Activated CD4-positive, alpha-beta T cell treated with anti-CD3 and anti-CD28 coated beads for 24 hours (primary cell): ENCODE measurements at places on chromosomes 4 and X.

GRCh38 chrX:19846995-19847790 lies 40.2 kb downstream of the SH3KBP1 start:
- no peak for DNase-seq

DNA sequence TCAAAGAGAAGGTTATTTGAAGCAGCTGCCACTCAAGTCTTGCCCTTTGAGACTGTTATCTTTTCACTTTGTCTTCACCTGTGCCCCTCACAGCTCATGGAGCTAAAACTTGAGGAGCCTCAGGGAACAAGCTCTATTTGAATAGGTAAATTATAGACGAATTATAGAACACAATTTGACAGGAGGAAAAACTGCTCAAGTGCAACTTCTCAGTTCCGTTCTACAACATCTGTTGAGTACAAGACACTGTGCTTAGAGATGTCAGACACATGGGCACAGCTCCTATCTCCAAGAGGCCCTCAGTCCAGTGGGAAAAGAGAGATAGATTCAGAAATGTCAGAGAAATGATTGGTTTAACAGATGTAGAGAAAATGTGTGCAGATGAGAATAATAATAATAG lies 5.1 kb downstream of the PPP1R2C start:
- no peak for DNase-seq

GRCh38 chr4:138097912-138098600 lies 144.1 kb downstream of the SLC7A11 start:
- DNase-seq = no peak

- DNase-seq = no peak
Measured at GRCh38 chr4:101031971-101032370, 315.4 kb downstream of the PPP3CA start.

GRCh38 chr4:4912155-4912554 lies 52.7 kb downstream of the MSX1 start:
- DNase-seq = no peak

DNA sequence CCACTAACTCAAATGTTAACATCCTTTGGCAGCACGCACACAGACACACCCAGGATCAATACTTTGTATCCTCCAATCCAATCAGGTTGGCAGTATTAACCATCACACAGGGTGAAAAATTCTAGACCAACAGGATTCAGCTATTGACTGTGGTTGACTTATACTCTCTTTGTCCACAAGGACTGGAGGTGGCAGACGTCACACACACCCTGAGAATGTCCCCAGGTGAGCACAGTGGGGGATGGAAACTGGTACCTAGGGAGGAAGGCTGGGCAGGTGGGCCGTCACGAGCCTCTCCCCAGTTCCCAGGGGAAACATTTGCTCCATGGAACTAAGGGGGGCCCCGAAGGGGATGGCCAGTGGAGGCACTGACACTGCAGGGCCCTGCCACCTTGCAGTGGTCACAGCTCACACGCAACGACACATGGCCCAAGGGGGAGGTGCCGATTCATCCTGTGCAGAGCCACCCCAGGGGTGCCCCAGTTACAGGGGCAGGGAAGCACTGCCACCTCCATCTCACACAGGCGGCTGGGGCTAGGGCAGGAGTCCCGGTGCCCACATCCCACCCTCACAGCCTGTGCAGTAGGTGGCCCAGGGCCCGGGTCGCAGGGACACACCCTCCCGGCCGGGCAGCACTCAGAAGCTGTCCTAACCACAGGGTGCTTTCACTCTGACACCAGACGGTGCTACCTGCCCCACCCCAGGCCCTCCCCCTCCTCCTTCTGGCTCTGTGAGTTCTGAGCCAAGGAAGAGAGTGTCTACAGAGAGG lies 17.4 kb downstream of the ZFYVE28 start:
- DNase-seq = no peak

- DNase-seq = no peak
Measured at GRCh38 chrX:151416579-151416978, 19.6 kb downstream of the VMA21 start.

- no peak for DNase-seq
Measured at GRCh38 chrX:82734140-82734539, 774.0 kb upstream of the POU3F4 start.

DNA sequence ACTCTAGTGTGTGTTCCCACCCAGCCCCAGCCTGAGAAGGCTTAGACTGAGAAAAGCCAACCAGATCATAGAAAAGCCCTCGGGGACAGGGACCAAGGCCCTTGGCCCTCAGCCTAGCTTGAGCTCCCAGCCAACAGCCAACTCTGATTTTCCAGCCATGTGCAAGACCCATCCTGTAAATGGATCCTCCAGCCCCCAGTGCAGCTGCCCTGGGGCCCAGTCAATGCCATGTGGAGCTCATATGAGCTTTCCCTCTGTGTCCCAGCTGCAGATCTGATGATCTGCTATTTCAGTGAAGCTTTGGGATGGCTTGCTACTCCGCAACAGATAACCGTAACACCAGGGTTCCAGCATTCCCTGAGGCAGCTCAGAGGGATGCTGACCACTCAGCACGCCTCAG lies 40.5 kb upstream of the CDKN2AIP start:
- DNase-seq = no peak

- DNase-seq = no peak
Measured at GRCh38 chr4:138666366-138666765, 349.2 kb upstream of the NOCT start.

DNA sequence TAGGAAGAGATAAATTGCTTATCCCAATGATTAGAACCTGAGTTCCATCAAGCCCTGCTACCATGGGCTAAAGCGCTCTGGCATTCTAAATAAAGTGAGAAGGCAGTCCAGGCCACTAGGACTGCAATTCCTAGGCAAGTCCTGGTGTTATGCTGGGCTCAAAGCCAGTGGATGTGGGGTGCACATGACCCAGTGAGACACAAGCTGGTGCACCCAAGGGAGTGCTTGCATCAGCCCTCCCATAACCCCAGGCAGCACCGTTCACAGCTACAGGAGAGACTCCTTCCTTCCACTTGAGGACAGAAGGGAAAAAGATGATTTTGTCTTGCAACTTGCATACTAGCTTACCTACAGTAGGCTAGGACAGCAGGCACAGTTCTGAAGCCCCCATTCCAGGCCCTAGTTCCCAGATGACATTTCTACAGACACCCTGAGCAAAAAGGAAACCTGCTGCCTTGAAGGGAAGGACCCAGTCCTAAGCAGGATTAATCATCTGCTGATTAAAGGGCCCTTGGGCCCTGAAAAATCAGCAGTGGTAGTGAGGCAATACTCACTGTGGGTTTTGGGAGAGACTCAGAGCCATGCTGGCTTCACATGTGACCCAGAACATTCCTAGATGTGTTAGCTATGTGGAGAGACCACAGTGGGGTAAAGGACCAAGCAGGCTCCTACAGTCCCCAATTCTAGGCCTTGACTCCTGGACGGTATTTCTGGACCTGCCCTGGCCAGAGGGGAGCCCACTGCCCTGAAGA lies 77.8 kb downstream of the KLHL13 start:
- no peak for DNase-seq

- no peak for DNase-seq
Measured at GRCh38 chr4:90165883-90166282, 38.7 kb downstream of the CCSER1 start.

DNA sequence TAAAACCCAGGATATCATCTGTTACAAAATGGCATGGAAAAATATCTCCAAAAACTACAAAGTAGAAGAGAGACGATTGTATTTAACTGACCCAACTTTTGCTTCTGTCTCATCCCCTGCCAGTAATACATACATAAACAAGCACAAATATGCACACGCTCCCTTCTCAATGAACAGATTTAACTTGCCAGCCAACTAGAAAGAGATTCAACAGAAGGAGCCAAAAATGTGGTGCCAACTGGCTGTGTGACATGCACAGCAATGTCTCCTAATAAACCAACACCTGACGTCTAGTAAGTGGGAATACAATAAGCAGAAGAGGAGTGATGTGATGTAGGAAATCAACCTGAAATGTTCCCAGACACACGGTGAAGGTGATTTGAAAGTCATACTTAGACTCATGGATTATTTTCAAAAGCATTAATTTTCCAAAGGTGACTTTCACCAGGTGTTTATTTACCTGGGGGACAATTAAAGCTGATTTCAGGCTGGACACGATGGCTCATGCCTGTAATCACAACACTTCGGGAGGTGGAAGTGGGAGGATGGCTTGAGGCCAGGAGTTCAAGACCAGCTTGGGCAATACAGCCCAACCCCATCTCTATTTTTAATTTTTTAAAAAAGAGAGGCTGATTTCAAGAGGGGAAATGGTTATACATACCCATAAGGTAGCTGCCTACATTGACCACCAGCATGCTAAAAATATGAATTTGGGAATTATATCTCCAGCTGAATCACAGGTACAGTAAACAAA lies 33.7 kb downstream of the SH3RF1 start:
- DNase-seq = no peak
